ENCODE measurements at places on chromosomes 16 and 17.
A peak's percentile ranks its signal among the peaks of the same experiment; 100 is the strongest.

GRCh38 chr16:86651823-86652222 is 73.5 kb downstream of the FOXL1 start:
- DNase-seq, result no peak

DNA sequence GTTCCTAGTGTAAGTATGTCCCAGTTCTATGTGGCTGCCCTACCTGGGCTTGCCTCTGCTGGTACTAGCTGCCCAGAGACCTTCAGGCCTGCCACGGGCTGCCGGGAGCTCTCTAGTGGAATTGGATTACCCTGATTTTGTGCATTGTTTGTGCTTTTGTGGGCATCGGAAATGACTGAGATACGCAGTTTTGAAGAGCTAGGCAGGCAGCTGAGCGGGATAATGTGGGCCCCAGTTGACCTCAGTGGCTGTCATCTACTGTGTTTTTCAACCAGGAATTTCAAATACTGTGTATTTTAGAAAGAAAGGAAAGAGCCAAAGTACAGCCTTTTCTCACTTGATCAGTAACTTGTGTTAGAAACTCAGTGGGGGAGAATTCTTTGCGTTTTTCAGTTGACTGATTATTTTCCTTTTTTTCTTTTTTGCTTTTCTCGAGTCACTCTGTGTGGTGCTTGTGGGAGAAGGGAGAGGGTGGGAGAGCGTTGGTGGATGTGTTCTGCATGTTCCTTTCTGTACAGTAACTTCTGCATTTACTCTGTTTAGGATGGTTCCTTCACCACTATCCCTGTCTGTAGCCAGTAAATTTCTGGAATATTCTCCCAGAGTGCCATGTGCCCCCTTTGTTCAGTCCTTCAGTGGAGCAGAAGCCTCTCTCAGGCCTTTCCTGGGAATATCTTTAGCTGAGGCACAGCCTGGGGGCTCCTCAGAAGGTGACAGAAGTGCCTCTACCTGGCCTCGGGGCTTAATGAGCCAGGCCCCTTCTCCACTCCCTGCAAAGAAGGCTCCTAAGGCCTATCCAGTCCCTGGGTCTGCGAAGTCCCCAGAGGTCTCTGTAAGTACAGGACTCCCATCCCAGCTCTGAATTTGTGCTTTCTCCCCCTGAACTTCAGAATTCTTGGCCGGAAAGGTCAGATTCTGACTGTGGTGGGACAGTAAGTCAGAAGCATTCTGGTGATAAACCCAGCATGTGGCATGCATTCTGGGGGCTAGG is 15.0 kb upstream of the SLC12A3 start:
- no peak for DNase-seq

DNA sequence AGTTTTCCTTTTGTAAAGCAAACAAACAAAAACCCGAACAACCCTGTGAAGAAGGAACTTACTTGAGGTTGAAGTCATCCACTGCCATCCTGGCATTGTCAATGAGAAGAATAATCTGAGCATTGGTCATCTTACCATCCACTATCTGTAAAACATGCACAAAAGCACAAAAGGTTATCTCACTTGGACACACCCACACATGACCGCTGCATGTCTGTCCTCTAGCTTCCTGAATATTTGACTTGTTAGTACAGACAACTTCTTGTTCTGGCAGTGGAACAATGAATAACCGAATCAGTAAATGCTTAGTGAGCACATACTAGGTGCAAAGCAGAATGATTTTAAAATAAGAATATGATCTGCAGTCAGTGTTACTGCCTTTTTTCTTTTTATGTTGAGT is 6.1 kb downstream of the KRT23 start:
- no peak for DNase-seq

GRCh38 chr17:4422864-4423263 is 10.9 kb upstream of the SPNS3 start:
- no peak for DNase-seq

DNA sequence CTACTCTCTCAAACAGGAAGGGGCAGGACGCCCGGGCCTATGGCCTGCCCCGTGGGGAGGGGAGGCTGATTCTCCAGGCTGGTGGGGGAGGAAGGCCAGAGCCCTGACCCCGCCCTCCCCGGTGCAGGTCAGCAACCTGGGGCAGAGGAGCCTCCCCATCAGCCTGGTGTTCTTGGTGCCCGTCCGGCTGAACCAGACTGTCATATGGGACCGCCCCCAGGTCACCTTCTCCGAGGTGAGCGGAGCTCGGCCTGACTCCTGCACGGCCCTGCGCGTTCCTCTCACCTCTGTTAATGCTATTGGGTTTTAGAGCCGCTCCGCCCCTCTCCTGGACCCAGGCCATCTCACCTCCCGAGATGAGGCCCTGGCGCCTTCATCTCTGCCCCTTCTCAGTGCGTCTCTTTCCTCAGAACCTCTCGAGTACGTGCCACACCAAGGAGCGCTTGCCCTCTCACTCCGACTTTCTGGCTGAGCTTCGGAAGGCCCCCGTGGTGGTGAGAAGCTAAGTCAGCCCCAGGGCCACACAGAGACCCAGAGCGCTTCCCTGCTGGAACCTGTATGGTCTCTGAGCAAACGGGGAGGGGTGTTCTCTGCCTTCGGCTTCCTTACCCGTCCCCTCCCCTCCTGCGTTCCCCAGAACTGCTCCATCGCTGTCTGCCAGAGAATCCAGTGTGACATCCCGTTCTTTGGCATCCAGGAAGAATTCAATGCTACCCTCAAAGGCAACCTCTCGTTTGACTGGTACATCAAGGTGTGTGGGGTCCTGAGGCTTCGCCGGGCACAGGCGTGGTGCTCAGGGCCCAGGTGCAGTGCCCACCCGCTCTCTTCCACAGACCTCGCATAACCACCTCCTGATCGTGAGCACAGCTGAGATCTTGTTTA is 25.1 kb upstream of the ITGAX start:
- DNase-seq, result no peak

- no peak for DNase-seq
These were observed 482 bp downstream of the BAHCC1 start for GRCh38 chr17:81395600-81396277.

- no peak for DNase-seq
These were observed 2.6 kb downstream of the BAIAP3 start for GRCh38 chr16:1335996-1336395.

DNA sequence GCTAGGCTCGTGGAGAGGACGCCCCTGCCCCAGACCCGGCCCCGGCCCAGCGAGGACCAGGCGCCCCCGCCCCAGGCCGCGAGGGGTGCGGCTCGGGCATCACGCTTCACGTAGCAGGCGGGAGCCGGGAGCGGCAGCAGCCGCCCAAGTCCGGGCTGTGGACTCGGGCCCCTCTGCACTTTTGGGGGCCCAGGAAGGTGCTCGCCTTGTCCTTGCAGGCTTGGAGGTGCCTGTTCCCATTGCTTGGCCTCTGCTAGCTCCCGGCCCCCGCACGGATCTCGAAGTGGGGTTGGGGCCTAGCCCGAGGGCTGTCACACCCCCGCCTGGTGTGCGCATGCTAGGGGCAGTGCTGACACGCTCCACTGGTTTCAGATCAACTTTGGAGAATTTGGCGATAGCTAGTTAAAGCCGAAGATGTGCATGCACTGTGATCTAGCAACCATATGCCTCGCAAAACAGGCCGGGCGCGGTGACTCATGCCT is 55.7 kb downstream of the WSB1 start:
- DNase-seq, result no peak

DNA sequence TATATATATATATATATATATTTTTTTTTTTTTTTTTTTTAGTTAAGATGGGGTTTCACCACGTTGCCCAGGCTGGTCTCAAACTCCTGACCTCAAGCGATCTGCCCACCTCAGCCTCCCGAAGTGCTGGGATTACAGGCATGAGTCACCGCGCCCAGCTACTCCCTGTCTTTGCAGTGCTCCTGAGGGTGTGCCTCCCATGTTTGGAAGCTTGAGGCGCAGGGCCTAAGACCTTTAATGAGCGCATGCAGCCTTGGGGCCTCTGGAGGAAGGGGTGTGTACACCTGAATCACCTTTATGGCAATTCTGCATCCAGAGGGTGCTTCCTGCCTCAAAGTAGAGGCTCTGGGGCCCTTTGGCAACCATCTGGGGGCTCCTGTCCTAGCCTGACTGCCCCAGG is 219.4 kb upstream of the CIBAR2 start:
- DNase-seq, result no peak

DNA sequence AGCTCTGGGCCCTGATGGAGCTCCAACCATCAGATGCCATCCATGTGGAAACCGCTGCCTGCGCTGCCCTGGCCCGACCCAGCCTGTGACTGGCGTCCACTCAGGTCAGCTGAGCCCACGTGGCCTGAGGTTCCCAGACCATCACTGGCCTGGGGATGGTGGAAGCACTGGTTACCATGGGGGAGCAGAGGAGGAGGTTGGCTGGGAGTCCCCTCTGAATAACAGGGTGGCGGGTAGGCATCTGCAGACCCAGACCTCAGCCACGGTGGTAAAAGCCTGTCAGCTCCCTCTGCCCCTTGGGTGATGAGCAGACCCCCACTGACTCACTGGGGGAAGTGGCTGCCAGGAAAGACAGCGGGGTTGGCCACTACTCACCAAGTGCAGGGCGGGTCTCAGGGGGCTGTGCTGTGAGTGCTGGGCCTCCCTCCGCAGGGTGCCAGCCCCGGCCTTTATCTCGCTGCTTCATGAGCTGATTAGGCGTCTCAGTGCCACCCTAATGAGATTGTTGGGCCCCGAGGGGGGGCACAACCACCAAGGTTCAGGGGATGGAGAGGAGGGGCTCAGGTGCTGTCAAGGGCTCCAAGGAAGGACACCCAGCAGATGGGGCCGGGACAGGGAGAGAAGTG is at the start of gene PDE6G:
PDE6G (minus strand) TSS at position 425 of the 626 bp plus-strand sequence. CDS start 3,237 bp downstream, outside the sequence.
- no peak for DNase-seq

DNA sequence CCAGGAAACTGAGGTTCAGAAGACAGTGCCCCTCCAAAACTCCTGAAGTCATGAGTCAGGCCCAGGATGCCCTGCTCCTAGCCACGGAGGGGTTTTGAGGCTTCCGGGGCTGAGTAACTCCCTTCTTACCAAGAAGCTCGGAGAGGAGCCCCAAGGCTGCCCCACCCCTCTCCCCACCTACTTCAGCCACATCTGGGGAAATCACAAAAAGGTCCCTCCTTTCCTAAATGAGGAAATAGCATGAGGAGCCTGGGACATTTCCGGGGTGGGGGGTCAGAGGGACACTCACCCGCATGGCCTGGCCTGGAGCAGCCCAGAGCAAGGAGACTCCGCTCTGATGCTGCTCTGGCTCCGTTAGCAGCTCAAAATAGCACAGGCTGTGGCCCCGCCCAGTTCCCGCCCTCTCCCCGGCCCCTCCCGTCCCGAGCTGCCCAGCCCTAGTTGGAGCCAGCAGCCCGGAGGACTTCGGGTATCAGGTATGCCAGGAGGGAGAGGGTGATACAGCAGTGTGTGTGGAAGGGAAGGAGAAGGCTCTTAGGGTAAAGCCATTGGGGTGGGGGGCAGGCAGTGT is 40.1 kb downstream of the MYO18A start:
- peak; percentile 68 for DNase-seq

- peak; percentile 29 for DNase-seq
These were observed 18.6 kb downstream of the CD300LB start for GRCh38 chr17:74512624-74513091.

DNA sequence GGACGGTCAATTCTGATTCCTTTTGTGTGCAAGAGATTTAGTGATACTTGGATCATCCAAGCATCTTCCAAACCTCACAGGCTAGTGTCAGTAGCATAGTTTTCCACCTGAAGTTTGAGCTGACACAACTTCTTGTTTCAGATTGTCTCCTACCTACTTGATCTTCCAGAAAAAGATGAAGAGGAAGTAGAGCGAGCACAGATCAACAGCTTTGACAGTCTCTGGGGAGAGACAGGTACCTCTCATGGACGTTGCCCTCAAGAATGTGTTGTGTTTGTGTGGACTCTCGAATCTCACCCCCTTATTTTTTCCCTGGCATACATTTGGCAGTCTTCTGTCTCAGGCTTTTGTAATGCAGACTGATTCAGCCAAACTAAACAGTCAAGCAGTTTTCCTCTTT is 47.4 kb downstream of the CYB561 start:
- no peak for DNase-seq

DNA sequence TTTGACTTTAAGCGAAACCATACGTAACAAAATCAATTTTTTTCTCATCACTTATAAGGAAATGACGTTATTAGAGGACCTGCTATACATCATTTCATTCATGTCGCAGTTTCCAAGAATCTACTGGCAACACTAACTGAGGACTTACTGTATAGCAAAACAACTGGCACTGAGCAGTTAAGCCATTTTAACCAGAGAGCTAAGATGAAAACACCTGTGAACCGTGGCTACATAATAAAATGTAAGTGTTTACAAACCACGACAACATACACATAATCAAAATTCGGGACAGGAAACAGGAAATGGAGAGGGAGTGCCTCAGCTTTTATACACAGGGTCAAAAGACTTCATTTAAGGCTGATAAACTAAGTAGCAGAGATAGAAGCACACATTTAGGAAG is 29.5 kb downstream of the METTL16 start:
- no peak for DNase-seq

DNA sequence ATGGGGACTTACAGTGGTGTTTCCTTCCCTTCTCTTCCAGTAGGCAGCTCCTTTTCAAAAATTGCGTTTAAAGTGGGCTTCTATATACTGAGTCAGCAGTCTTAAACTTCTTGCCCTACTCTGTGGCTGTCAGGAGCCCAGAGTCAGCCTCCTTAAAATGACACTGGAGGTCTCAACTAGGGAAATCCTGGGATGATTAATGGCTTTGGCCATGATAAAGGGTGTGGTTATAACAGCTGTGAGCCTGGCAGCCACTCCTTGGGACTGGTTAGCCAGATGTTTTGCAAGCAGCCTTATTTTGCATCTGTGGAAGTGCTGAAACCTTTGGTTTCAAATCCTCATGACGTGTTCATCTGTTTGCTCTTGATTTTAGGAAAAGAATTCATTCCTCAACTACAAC is 25.0 kb downstream of the TAC4 start:
- peak; percentile 68 for DNase-seq

GRCh38 chr16:83813823-83814658 is 6.3 kb downstream of the HSBP1 start:
- peak; percentile 66 for DNase-seq

DNA sequence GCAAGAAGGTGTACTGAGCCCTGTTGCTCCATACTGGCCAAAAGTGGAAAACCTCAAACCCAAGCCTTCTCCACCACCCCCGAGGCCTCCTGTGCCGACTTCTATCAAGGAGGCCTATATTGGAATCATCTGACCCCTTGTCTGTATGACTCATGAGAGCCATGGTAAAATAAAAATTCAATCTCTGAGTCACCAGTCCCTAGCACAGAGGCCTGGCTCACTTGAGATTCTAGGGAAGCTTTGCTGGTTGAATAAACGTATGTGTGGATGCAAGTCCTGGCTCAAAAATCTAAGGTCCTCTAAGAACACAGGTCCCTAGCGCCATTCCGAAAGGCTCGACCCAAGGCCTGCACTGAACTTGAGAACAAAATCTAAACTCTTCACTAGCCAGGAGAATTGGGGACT is 15.0 kb downstream of the NSMCE1 start:
- peak; percentile 85 for DNase-seq

- no peak for DNase-seq
These were observed 134.3 kb upstream of the CRHR1 start for GRCh38 chr17:45649796-45650195.

- DNase-seq, result no peak
These were observed 11.6 kb upstream of the ROGDI start for GRCh38 chr16:4814046-4814445.

GRCh38 chr17:36111068-36111490 is 7.5 kb downstream of the CCL4 start:
- no peak for DNase-seq
